ENCODE measurements at places on chromosomes 2 and 18.
A peak's percentile ranks its signal among the peaks of the same experiment; 100 is the strongest.

GRCh38 chr2:221969087-221969829 lies 329.5 kb downstream of the PAX3 start:
- DNase-seq = peak; percentile 42

DNA sequence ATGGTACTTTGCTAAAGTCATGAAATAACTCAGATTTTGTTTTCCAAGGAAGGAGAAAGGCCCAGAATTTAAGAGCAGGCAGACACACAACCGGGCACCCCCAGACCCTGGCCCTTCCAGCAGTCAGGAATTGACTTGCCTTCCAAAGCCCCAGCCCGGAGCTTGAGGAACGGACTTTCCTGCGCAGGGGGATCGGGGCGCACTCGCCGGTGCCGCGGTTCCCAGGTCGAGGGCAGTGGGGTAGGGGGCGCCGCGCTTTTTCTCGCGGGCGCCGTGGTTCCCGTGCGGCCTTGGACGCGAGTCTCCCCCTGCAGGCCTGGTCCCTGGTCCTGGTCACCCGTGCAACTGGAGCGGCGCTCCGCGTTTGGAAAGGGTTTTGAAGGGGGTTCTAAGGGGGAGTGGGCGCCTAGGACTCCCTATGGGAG lies 1.2 kb downstream of the ZNF236 start:
- peak; percentile 50 for DNase-seq

GRCh38 chr2:132383956-132384355 lies 32.6 kb upstream of the GPR39 start:
- DNase-seq = peak; percentile 23

GRCh38 chr2:85383850-85384249 lies 26.3 kb downstream of the CAPG start:
- DNase-seq = no peak

DNA sequence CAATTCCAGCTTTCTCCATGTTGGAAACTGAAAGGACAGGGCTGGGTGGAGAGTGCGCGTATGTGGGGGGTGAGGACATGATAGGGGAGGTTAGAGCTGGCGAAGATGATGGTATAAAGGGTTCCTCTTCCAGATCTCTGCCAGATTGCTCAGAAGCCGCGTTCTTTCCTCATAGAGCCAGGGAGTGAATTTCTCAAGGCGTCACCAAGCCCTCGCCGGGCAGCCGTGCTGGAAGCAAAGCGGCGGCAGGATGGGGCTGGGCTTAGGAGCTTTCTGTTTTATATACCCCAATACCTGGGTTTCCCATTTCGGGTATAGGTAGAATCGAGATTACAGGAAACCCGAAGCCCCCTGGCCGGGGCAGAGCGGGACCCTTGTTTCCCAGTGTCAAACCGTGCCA lies 43.8 kb downstream of the DDX18 start:
- no peak for DNase-seq

GRCh38 chr2:173524256-173524955 lies 169.7 kb downstream of the CDCA7 start:
- no peak for DNase-seq

GRCh38 chr18:41938445-41938844 lies 16.6 kb upstream of the PIK3C3 start:
- DNase-seq = no peak

- DNase-seq = no peak
Measured at GRCh38 chr2:43149482-43150107, 76.8 kb downstream of the ZFP36L2 start.

DNA sequence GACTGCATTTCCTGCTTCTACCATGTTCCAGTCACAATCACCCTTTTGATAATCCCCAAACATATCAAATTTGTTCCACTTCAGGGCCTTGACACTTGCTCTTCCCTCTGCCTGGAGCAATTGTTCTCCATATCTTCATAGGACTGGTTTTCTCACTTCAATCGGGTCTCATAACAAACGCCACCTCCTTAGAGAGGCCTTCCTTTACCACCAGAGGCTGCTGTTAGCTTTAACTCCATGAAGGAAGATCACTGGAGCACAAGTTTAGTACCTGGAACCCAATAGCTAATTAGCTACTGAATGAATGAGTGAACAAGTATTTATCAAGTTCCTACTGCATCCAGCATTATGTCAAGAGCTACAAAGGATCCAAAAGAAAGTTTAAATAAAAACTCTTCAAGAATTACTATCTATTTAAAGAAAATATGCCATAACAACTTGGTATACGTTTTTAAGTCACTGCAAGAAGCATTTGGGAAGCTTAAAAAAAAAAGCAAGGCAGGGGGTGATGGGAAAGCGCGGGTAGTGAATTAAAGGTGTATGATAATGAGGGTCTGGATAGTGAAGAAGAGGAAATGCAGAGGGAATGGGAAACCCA lies 58.8 kb downstream of the BAZ2B start:
- DNase-seq = no peak

GRCh38 chr18:35127201-35127600 lies 86.0 kb downstream of the MAPRE2 start:
- no peak for DNase-seq

Data from right hindlimb (tissue), 1 donor.